ENCODE measurements at places on chromosomes 13 and 19.
A peak's percentile ranks its signal among the peaks of the same experiment; 100 is the strongest.

- no peak for DNase-seq
Observed at GRCh38 chr13:39401756-39402155, 201.2 kb downstream of the LHFPL6 start.

DNA sequence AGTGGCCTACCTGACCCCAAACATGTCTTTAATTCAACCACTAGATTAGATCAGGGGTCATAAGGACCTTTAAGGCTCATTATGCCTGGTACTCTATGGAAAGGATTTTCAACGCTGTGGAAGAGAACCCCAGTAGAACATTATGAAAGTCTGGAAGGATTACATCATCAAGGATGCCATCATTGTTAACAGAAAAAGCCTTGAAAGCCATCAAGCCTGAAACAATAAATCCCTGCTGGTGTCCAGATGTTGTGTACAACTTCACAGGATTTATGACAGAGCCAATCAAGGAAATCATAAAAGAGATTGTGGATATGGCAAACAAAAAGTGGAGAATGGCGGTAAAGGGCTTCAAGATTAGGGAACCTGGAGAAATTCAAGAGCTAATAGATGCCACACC lies 59.7 kb downstream of the NAA16 start:
- DNase-seq: no peak

DNA sequence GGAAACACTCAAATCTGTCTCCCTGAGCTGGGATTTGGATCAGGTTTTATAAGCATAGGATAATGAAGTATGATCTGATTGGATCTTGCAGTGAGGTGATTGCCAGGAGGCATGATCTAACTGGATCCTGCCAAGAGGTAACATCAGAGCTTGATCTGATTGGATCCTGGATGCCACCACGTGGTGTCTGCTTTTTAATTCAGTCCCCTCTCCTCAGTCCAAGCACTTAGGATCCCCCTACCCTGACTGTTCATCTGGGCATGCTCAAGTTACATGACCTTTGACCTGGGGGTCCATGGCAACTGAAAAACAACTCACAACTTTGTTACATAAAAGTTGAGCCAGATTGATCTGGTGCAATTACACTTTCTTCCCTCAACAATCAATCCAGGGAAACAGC lies 47.5 kb upstream of the LSM14A start:
- no peak for DNase-seq

- no peak for DNase-seq
Observed at GRCh38 chr13:20217168-20217567, 15.0 kb downstream of the GJB6 start.

- DNase-seq: no peak
Observed at GRCh38 chr13:21326155-21327031, 132.7 kb downstream of the ZDHHC20 start.

DNA sequence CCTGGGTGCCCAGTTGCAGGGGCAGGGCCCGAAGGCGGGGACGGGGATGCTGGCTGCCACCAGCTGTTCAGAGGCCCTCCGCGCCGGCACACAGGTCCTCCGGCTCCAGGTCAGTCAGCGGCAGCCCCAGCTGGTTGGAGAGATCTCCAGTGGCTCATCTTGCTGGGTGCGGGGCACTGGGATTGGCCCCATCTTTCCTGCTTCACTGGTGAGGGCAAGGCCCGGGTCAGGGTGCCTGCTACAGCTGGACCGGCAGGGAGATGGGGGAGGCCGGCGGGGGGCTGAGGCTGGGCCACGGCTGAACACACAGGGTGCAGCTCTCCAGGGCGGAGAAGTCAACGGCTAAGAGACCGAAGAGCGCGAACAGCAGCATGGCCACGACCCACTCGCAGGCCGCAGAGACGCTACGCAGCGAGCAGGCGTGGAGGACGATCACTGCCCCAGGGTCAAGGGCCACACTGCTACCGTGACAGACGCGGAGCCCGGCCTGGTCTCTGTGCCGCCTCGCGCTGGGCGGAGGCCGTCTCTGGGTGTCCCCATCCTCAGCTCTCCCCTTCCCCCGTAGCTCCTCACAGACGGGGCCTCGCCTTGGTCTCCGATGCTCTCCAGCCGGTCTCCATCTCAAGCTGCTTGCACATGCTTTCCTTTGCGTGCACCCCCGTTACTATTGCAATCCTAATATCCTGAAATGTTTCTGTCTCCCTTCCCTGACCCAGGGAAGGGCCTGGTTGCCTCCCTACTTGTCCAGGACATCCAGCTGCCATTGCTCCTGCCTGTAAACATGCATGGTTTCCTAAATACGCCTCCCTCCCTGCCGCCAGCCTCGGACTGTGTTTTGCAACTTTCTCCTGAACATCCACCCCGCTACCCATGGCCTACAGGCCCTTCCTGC lies 12.3 kb downstream of the TMEM150B start:
- DNase-seq: no peak

- peak; percentile 15 for DNase-seq
Observed at GRCh38 chr13:68588623-68589022, 1358.5 kb upstream of the PCDH9 start.
